ENCODE measurements at places on chromosomes 1 and 21. TPM values are rescaled to one million over a fixed set of nuclear protein-coding genes. Genes with fewer than 3 reads are reported as not detected.

KCNQ4 gene
- 2.9 TPM for polyA plus RNA-seq

AK5 gene
- 4.8 TPM for polyA plus RNA-seq

NBPF6 gene
- not detected for polyA plus RNA-seq

A3GALT2 gene
- polyA plus RNA-seq: 0.12 TPM

TTC22 gene
- 5.7 TPM for polyA plus RNA-seq

FCRL1 gene
- polyA plus RNA-seq: not detected

CLDN14 gene
- polyA plus RNA-seq: 6.1 TPM

DNA sequence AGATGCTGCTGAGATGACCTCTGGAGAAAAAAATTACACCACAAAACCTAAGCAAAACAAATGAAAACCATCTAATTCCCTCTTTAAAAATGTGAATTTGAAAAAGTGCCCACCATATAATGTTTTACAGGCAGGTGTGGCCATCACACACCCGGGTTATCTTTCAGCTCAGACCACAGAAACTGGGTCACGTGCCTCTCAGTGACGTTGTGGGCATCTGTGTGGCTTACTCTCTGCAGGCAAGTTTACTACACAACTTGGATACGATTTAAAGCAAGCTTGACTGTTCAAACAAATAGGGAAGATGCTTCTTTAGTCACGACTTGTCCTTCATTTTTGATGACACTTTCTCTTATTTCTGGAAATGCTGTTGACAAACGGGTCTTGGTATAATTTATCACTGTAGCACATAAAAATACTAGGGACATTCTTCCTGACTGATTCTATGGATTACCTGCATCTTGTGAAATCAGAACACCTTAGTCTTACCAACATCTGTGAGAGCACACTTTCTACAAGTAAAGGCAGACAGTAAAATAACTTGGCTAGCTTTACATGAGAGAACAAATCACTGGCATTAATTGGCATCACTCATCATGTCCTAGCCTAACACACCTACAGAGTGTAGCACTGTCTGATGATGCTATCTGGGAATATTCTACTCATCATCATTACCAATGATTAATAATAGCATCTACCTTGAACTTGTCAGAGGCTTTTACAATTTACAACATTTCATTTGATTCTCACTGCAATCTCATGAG is 89.3 kb upstream of the EDEM3 start:
- DNase-seq: no peak

- DNase-seq: no peak
Measured at GRCh38 chr1:116489231-116489697, 81.6 kb downstream of the CD58 start.

DNA sequence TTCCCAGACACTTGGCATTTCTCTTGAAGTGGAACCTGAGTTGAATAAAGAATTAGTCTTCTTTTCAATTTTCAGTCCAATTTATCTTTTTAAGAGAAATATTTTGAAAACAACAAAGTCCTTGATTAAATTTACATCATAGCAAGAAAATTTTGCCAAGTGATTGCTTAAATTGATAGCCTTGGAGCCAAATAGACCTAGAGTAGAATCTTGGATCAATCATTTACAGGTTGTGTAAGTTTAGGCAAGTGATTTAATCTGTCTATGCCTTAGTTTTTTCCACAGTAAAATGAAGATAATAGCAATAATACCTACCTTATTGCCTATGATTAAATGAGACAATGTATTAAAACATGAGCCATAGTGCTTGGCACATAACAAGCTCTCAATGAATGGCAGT is 113.9 kb downstream of the LHX9 start:
- no peak for DNase-seq

- DNase-seq: no peak
Measured at GRCh38 chr21:25467896-25468295, 139.4 kb downstream of the MRPL39 start.

GRCh38 chr1:203544978-203545816 is 51.2 kb downstream of the OPTC start:
- DNase-seq: no peak

GRCh38 chr1:76254104-76255030 is 179.8 kb downstream of the ST6GALNAC3 start:
- no peak for DNase-seq

- DNase-seq: no peak
Measured at GRCh38 chr1:247291161-247291560, 35.3 kb downstream of the VN1R5 start.

DNA sequence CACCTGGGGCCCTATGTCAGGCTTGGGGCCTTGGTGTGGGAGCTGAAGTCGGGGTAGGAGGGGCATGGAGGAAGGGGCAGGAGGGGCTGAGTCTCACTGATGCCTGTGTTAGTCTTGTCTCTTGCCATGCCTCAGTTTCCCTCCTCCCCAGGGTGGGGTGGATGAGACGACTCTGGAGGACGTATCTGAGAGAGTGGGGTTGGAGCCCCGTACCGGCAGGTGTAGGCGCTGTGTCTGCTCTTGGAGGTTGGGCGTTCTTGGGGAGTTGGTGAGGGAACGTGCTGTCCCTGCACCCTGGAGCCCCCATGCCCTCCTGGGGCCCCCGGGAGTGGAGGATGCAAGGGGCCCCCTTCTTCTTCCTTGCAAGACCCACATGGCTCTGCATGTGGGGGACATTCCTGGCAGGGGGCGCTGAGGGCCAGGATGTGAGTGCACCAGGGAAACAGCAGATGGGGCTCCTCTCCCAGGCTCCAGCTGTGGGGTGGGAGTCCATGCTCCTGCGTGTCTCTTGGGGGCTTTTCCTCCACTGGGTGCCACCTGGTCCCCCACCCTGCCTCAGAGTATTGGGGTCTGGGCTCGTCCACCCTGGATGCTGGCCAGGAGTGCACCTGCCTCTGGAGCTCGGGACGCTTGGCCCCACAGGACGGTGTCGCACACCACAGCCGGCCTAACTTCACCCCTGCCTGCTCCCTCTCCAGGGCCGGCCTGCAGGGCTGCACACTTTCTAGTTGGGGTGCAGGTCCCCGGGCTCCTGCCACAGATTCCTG is 1.4 kb upstream of the TNFRSF14 start:
- DNase-seq: no peak

DNA sequence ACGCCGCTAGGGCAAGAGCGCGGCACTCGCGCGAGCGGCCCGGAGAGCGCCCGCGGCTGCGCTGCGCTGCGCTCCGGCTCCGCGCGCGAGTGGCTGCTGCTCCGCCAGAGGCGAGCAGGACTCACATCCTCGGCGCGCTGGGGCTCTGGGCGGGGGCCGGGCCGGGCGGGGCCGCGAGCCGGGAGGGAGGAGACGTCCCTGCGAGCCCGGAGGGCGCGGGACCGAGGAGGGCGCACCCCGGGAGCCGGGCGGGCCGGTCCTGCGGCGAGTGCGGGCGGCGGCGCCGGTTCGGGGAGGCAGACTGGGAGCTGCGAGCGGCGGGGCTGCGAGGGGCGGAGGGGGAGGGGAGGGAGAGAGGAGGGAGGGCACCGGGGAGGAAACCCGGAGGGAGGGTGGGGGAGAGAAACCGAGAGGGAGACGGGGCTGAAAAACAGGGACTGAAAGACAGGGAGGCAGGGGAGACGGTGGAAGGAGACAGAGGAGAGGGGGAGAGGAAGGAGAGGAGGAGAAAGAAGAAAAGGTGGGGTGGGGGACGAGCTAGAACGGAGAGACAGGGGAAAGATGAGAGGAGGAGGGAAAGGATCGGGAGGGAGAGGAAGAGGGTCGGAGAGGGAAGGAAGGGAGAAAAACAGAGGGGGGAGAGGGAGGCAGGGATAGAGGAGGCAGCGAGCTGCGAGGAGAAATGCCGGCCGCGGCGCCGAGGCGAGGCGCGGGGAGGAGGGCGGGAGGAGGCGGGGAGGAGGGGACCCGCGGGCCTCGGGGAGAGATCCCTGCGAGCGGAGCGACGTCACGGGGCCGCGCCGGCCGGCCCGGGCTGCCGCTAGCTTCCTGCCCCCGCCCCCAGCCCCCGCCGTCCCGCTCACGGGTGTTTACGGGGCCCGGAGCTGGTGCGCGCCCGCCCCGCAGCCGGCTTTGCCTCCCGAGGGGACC is at the start of gene CAMK2N1:
TSS of gene CAMK2N1 (minus strand) at position 684 of the 930 bp plus-strand sequence. CDS start 831 bp downstream, outside the sequence.
- DNase-seq: no peak

DNA sequence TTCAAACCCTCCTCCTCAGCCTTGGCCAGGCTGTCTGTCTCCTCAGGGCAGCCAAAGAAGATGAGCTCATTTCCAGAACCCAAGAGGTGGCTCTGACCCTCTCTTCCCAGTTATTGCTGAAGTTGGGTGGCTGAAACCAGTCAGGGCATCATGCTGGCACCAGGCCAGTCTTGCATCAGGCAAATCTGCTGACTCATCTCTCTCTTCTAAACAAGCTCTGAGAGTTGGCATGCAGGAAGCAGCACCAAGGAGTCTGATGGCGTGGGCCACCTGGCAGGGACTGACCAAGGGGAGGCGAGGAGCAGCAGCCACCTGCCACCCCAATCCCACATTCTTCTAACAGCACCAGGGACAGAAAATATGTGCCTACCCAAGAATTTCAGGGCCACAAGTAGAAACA is 104.8 kb upstream of the ATP1A1 start:
- no peak for DNase-seq

- no peak for DNase-seq
Measured at GRCh38 chr1:8027748-8028570, 1.9 kb upstream of the ERRFI1 start.

DNA sequence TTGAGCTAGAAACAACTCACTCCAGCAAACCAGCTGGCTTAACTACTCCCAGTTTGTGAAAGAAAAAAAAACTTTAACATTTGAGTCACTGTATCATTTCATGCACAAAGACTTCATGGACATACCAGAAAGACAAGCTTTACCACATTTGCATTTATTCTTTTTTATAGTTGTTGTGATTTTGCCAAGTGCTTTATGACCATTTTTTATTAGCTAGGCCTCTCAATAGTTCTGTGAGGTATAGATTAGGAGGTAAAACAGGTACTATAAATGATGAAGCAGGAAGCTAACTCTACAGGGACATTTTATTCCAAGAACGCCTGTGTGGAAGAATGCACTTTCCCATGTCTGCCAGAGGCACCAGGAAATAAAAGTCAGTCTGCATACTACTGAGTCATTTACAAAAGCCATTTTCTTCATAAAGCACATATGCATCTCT is 8.2 kb upstream of the DENND1B start:
- no peak for DNase-seq

GRCh38 chr1:96698342-96698983 is 23.1 kb upstream of the PTBP2 start:
- no peak for DNase-seq

All from left renal pelvis (tissue), 4 donors.